Fibroblast of skin of left quadriceps (primary cell): ENCODE measurements at places on chromosomes 5 and 9.

DNA sequence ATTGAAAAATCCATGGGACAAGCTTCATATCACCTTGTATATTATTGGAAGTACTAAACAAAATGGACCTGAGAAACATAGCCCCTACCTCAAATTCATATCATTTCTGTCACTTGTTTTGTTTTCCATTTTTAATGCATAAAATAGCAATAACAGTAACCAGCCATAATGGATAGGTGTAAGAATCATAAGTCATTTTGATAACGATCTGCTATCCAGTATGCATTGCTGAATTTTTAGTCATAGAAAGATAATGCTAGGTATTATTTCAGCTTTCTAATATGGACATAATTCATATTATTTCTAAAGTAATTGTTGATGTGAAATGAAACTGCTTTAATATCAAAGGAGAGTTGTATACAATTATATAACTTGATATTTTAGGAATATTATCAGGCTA, 1.1 kb upstream of the LRRC70 start:
- DNase-seq, result no peak

GRCh38 chr5:66436721-66437120, 159.5 kb upstream of the MAST4 start:
- no peak for DNase-seq

- no peak for DNase-seq
Measured at GRCh38 chr5:54146916-54147315, 163.5 kb downstream of the ARL15 start.

DNA sequence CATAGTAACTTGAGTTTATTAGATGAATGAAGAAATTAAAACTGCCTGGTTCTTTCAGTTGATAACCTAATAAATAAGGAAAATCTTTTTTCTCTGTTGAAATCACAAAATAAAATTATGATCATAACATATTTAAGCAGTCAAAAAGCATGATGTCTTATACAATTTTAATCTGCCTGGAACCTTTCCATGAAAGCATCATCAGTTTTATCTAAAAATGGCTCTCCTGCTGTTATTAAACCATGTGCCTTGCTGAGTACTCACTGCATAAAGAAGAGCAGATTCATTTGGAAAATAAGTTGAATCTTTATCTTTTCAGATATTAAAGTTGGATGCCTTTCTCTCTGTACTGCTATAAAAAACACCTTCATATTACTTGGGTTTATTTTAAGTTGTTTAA, 148.8 kb downstream of the SLC24A2 start:
- no peak for DNase-seq

GRCh38 chr5:174721530-174722432, 2.6 kb upstream of the MSX2 start:
- DNase-seq, result no peak

- no peak for DNase-seq
Measured at GRCh38 chr5:84290161-84290560, 94.5 kb downstream of the EDIL3 start.
